ENCODE measurements at places on chromosomes 16 and 17. TPM values are rescaled to one million over a fixed set of nuclear protein-coding genes. Genes with fewer than 3 reads are reported as not detected.

DNA sequence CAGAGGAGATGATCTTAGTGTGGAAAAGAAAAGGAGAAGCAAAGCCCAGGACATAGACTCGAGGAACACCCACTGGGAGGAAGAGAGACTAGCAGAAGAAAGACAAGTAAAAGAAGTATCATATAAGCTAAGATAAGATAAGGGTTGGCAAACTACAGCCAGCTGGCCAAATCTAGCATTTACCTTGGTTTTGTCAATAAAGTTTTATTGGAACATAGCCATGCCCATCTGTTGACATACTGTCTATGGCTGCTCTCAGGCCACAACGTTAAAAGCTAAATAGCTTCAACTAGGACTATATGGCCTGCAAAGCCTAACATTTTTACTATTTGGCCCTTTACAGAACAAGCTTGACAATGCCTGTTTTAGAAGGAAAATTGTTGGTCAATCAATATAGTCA lies 166.4 kb upstream of the AXIN2 start:
- DNase-seq: no peak

DNA sequence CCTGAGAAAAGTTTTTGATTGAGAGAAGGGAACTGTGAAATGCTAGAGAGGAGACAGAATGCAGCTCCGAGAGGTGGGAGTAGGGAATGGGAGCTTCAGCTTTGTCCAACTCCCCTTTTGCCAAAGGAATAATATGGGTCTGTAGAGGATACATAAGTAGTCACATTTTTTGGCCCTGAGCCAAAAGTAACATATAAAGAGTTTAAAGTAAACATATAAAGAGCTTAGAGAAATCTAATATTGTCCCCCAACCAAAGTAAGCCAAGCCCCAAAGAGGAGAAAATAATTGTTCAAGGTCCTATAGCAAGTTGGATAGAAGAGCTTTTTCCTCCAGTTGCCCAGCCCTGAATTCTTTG lies 215.1 kb downstream of the TMEM114 start:
- DNase-seq: no peak

The SOX15 gene
- not detected for total RNA-seq

GRCh38 chr17:58412961-58413586 lies 4.3 kb downstream of the RNF43 start:
- DNase-seq: no peak

The CCDC144A gene
- total RNA-seq: 4.1 TPM

The ABCC12 gene
- not detected for total RNA-seq

- DNase-seq: no peak
These were observed 50.7 kb downstream of the NT5M start for GRCh38 chr17:17353625-17354484.

DNA sequence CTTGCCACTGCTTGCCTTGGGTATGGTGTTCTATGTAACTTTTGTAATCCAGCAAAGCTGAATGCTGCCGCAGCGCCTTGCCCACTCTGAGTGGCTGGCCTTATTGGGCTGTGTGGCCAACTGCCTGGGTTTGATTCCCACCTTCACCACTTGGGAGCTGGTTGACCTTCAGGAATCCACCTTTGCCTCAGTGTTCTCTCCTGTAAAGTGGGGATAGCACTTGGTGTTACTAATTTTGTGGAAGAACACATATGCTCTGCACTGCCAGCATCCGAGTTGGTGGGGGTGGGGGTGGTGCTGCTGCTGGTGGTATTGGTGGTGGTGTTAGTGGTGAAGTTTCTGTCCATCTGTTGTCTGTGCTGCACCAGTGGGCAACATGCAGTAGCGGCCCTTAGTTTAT lies 32.8 kb downstream of the AKAP1 start:
- DNase-seq: no peak

DNA sequence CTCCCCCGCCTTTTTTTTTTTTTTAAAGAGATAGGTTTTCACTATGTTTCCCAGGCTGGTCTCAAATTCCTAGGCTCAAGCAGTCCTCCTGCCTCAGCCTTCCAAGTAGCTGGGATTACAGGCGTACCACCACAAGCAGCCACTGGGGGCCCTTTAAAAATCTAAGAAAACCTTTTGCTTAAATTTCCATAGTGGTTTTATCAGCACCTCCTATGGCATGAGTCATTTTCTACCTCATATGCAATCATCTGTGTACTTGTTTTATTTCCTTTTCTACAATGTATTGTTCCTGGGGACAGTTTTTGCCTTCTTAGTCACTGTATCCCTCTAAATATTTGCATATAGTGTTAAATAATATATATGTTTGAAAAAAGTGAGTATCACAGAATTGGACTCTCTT lies 29.2 kb downstream of the GNA13 start:
- DNase-seq: no peak

GRCh38 chr17:62703261-62703775 lies 75.8 kb downstream of the MRC2 start:
- no peak for DNase-seq

DNA sequence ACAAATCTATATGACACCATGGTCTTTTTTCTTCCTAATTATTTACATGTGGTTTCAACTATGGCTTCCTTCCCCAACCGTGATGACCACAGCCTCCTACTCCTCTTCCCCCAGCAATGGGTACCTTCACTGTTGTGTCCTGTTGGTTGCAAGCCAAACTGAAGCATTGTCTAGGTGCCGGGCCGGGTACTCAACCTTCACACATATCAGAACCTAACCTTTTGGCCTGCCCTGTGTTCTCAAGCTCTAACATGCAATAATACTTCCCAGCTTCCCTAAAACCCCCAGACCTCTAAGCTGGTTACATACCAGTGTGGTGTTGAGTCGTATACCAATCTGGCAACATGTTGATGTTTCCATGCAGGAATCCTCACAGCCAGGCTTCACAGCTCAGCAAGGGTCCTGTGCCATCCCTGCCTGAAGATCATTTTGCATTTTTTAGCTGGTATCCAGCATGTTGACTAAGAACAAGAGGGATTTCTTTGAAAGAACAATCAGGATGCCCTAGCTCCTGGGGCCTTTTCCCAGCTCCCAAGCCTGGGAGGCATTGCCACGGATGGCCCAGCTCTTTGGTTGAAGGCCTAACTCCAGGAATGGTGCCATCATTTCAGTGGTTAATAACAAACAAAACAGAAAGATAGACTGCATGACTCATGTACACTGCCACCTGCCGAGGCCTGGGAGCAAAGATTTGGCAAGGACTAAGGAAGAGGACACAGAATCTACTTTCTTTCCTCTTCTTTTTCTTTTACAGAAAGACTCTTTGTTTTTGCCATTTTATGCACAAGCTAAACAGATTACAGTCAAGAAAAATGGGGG lies 373.7 kb upstream of the SALL1 start:
- DNase-seq: no peak

DNA sequence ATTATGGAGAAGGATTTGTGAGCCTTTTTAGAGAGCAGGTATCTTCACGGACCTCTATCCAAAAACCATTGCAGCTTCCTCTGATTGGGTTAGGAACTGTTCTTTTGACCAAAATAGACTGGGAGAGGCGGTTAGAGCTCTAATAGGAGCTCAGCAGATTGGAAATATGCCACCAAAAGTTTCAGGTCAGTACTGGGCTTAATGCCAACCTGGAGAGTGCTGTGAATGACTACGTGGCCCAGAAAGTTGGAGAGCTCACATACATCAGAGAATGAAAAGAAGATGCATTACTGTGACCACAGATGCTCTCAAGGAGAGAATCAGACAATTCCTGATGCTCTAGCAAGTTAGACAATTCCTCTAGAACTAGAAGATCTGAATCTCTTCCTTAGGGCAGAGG lies 86.5 kb downstream of the ABCA8 start:
- DNase-seq: no peak

- DNase-seq: no peak
These were observed at the start of gene CCDC102A for GRCh38 chr16:57536306-57537193. Gene CCDC102A, minus strand, starts transcription at chr16:57536571. Its CDS starts 7,394 bp downstream, at chr16:57529177.

GRCh38 chr16:20899071-20899470 lies 1.1 kb downstream of the DCUN1D3 start:
- no peak for DNase-seq

The SLC5A11 gene
- total RNA-seq: not detected

DNA sequence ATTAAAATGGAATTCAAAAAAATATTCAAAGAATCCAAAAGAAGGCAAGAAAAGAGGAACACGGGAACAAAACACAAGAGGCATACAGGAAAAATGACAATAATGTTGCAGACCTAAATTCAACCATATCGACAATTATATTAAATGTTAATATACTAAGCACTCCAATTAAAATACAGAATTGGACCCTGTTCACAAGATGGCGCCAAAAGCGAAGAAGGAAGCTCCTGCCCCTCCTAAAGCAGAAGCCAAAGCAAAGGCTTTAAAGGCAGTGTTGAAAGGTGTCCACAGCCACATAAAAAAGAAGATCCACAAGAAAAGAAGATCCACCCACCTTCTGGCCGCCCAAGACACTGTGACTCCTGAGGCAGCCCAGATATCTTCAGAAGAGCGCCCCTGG lies 6.3 kb upstream of the XAF1 start:
- no peak for DNase-seq

GRCh38 chr17:81460856-81461460 lies 51.6 kb downstream of the ACTG1 start:
- no peak for DNase-seq
